Caudate nucleus (tissue), 63 donors: ENCODE measurements at places on chromosomes 3 and 15.

- DNase-seq, result no peak
These were observed 40.4 kb downstream of the ACSBG1 start for GRCh38 chr15:78193731-78194567.

DNA sequence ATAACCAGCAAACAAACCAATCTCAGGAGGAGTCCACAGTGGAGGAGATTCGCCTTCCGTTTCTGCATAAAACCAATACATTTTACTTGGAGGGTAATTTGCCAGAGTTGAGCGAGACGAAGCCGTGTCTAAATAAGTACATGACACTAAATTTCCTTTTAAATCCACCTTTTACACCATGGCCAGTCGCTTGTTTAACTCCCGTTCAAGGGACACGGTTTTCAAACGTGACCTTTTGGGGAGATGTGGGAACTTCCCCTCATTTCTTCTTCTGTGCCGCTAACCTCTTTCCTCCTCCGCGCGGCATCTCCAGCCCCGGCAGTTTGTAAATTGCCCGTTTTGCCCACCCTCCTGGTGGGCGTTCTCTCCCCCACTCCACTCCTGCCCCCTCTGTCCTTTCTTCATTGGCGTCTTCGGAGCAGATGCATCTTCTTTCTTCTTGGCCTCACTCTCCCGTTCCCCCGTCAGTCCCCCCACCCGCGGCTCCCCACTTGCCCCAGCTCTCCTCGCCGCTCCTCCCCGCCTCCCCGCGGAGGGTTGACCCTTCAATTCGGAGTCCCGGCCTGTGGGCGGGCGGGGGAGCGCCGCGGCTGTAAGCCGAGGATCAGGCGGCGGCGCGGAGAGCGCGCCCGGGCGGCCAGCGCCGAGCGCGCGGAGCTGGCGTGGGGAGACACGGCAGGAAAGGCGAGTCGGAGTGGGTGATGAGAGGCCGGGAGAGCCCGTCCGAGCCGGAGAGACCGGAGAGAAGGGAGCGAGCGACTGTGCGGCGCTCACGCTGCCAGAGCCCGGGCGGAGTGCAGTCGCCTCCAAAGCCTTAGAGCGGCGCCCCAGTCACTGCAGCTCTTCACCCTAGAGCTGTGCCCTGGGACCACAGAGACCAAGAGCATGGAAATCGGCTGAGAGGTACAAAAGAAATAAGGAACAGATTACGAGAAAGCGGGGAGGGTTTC lies at the start of gene NLGN1:
NLGN1 (plus strand) TSS at position 584 of the 950 bp plus-strand sequence.
- peak; percentile 81 for DNase-seq

- DNase-seq, result no peak
These were observed 67.5 kb upstream of the CACNA1D start for GRCh38 chr3:53426918-53427317.

DNA sequence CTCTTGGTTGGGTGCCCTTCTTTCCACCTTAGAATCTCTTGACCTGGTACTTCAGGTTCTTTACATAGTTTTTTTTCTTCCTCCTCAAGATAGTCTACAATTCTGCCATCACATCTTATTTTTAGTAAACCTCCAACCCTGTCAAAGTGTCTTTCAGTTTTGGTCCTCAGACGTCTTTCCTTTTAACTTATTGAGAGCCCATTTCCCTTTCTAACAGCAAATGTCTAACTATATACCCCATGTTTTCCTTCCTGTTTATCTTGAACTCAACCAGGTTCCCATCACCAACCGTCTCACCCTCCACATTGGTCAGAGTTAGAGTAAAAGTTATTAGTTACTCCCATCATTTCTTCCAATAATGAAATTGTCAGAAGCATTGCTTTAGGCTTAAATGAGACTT lies 10.4 kb downstream of the KBTBD12 start:
- DNase-seq, result no peak
